ENCODE measurements at places on chromosomes 6 and 20.

GRCh38 chr6:113960795-113961194, 10.2 kb downstream of the HDAC2 start:
- no peaks in the 10 kb centered on the region for H3K27me3 ChIP-seq
- H3K27ac ChIP-seq, result no peak overlapping the region
- H3K36me3 ChIP-seq, result peaks cover 46% of the 10 kb centered on the region
- no peak for DNase-seq

DNA sequence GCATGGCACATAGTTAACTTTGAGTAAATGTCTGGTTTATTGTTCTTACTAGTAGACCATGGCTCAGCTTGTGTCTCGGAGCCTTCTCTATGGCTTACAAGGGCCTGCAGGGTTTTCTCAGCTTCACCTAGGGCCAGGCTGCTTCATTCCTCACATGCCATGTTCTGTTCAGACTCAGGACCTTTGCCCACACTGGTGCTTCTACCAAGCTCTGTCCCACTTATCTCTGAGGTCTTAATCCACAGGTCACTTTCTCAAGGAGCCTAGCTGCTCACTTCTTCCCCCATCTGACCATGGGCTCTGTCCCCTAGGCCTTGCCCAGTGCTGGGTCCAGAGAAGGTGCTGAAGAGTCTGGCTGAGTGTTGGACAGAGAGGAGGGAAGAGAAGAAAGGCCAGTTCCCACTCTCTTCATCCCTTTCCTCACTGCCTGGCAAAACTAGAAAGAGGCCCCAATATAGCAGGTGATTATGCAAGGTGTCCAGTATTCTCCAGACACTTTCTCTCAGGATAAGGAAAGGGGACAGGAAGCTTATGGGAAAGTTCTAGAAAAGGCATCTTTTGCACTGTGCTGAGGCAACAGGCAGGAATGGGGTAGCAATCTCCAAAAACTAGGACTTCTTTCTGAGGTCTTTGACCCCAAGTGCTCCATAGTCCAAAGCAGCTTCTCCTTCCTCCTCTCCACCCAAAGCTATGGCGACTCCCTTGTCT, 40.0 kb downstream of the COX4I2 start:
- H3K4me3 ChIP-seq, result no peak overlapping the region
- peak; percentile 31 for DNase-seq
- H3K27me3 ChIP-seq, result no peaks in the 10 kb centered on the region
- peaks cover 96% of the 10 kb centered on the region for H3K4me1 ChIP-seq
- peak overlapping the region; percentile 100 for H3K27ac ChIP-seq
- peaks cover 78% of the 10 kb centered on the region for H3K36me3 ChIP-seq

- no peaks in the 10 kb centered on the region for H3K36me3 ChIP-seq
- peak overlapping the region; percentile 92 for H3K27ac ChIP-seq
- DNase-seq, result no peak
- 0 out of 2 replicates have a peak overlapping the region, but pooled peaks have one; percentile 3 for H3K4me3 ChIP-seq
Observed at GRCh38 chr6:121652726-121653623, 217.5 kb downstream of the GJA1 start.

- no peaks in the 10 kb centered on the region for H3K4me1 ChIP-seq
- no peaks in the 10 kb centered on the region for H3K27me3 ChIP-seq
- H3K36me3 ChIP-seq, result no peaks in the 10 kb centered on the region
- H3K4me3 ChIP-seq, result no peak overlapping the region
- no peak overlapping the region for H3K27ac ChIP-seq
Observed at GRCh38 chr6:31871046-31871659, 7.6 kb downstream of the SLC44A4 start.

GRCh38 chr6:11773013-11773412, 5.6 kb downstream of the ADTRP start:
- no peaks in the 10 kb centered on the region for H3K36me3 ChIP-seq
- H3K27me3 ChIP-seq, result no peaks in the 10 kb centered on the region
- H3K27ac ChIP-seq, result no peak overlapping the region

- no peaks in the 10 kb centered on the region for H3K36me3 ChIP-seq
- DNase-seq, result no peak
- H3K27ac ChIP-seq, result no peak overlapping the region
- peaks cover 3% of the 10 kb centered on the region for H3K27me3 ChIP-seq
Observed at GRCh38 chr6:128456510-128457230, 63.7 kb downstream of the PTPRK start.

DNA sequence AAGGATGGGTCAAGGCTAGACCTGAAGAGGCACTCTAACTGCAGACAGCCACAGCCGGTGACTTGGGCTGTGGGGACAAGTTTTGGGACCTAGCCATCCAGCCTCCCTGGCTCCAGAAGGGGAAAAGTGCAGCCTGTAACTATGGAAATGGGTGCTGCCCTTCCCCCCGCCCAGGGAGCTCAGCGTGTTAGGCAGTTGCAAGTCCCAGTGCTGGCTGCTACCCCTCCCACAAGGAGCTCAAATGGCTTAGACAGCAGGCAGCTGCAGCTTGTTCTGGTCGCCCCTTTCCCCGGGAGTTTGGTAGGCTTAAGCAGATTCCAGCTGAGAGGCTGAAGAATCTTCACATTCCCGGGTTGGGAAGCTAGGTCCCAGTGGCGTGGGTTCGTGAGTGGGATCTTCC, 162.6 kb downstream of the FAM83B start:
- H3K27me3 ChIP-seq, result no peaks in the 10 kb centered on the region
- no peaks in the 10 kb centered on the region for H3K36me3 ChIP-seq
- no peaks in the 10 kb centered on the region for H3K4me1 ChIP-seq
- H3K27ac ChIP-seq, result no peak overlapping the region
- H3K4me3 ChIP-seq, result no peak overlapping the region
- no peak for DNase-seq

Measured in DND-41 (cell line).